ENCODE measurements at places on chromosomes 12 and 14.
A peak's percentile ranks its signal among the peaks of the same experiment; 100 is the strongest.

DNA sequence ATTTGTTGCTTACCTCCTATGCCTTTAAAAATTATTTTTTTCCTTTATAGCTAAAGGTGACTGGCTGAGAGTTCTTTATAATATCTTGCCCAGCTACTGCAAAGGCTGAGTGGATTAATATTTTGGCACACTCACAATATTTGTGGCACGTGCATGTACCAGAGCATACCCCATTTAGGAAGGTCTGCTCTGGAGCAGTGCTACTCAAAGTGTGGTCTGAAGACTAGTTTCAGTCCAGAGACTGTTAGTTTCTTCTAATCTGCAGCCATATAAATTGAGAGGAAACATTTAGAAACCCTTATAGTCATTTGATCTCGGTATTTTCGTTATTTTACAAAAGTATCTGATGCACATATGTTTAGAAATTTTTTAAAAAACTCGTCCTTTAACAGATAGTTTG, 51.0 kb downstream of the IFT81 start:
- no peak for DNase-seq

DNA sequence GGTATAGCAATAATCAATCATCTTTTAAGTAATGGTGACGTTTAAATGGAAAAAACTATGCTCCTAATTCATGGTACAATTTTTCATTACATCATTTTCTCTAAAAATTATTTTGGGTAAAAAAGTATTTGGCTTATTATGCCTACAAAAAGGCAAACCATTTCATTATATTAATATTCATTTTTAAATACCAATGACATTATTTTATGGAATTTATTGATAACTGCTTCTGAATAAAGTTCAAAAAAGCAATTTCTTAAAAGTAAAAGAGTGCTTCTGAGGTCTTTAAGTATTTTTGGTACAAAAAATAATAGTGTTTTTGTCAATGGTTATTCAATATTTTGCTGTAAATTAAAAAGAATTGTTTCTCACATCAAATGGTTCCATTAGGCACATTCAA, 12.2 kb downstream of the SLC38A2 start:
- no peak for DNase-seq

GRCh38 chr14:74771399-74771798, 8.3 kb downstream of the YLPM1 start:
- no peak for DNase-seq

- DNase-seq = no peak
These were observed 177.8 kb downstream of the PRKD1 start for GRCh38 chr14:29749829-29750228.

- DNase-seq = no peak
These were observed 46.8 kb upstream of the DLK1 start for GRCh38 chr14:100679707-100680438.

- DNase-seq = peak; percentile 12
These were observed 10.9 kb upstream of the KRT77 start for GRCh38 chr12:52713960-52714886.
